Esophagus muscularis mucosa (tissue), 4 donors: ENCODE measurements at places on chromosomes 12 and 14. TPM values are rescaled to one million over a fixed set of nuclear protein-coding genes. Genes with fewer than 3 reads are reported as not detected.
A peak's percentile ranks its signal among the peaks of the same experiment; 100 is the strongest.

The ADGRD1 gene
- 40.7 TPM for total RNA-seq

The KRT73 gene
- not detected for total RNA-seq

The GPX2 gene
- not detected for total RNA-seq

GRCh38 chr12:123937707-123938591, 34.7 kb downstream of the CCDC92 start:
- no peak for DNase-seq
- no peaks in the 10 kb centered on the region for H3K27me3 ChIP-seq
- peaks cover 44% of the 10 kb centered on the region for H3K36me3 ChIP-seq
- H3K27ac ChIP-seq, result no peak overlapping the region
- no peak overlapping the region for H3K4me3 ChIP-seq

DNA sequence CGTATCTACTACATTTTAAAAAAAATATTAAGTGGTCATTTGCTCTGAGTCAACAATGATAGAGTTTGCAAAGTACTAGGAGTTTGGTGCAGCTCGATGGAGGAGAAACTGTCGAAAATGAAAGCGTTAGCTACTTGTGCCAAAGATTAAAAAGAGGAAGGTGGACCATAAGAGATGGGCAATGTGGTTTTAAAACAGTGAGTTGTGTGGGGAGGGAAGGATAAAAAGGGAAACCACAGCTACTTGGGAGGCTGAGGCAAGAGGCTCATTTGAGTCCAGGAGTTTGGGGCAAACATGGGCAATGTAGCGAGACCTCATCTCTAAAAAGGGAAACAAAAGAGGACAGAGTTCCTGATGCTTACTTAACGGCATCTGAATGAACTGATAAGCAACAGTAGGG, 18.2 kb upstream of the STRAP start:
- H3K4me1 ChIP-seq, result no peaks in the 10 kb centered on the region
- no peaks in the 10 kb centered on the region for H3K27me3 ChIP-seq
- H3K27ac ChIP-seq, result no peak overlapping the region
- H3K36me3 ChIP-seq, result no peaks in the 10 kb centered on the region
- DNase-seq, result no peak

DNA sequence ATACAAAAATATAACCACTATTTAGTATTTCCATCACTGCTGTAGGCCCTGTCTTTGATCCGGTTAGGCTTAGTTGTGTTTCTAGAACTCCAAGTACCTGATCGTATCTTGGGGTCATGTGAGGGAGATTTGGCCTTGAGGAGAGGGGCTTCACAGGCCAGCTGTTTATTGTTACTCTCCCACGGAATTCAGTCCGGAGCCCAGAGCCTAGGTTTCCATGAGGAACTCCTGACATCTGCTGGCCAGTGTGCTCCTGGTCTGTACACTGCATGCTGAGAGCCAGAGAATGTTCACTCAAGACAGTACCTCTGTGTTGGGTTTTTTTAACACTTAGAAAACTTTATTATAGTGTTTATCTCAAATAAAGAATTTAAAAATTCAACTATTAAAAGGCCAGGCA, 341.0 kb upstream of the TMEM132C start:
- no peak overlapping the region for H3K4me3 ChIP-seq
- H3K36me3 ChIP-seq, result no peaks in the 10 kb centered on the region
- no peaks in the 10 kb centered on the region for H3K27me3 ChIP-seq
- peak; percentile 79 for DNase-seq
- H3K4me1 ChIP-seq, result peaks cover 12% of the 10 kb centered on the region
- no peak overlapping the region for H3K27ac ChIP-seq

GRCh38 chr14:92645841-92646478, 102.5 kb downstream of the LGMN start:
- no peak overlapping the region for H3K4me3 ChIP-seq
- no peaks in the 10 kb centered on the region for H3K27me3 ChIP-seq
- peak overlapping the region; percentile 90 for H3K27ac ChIP-seq
- DNase-seq, result no peak
- H3K4me1 ChIP-seq, result peaks cover 56% of the 10 kb centered on the region

DNA sequence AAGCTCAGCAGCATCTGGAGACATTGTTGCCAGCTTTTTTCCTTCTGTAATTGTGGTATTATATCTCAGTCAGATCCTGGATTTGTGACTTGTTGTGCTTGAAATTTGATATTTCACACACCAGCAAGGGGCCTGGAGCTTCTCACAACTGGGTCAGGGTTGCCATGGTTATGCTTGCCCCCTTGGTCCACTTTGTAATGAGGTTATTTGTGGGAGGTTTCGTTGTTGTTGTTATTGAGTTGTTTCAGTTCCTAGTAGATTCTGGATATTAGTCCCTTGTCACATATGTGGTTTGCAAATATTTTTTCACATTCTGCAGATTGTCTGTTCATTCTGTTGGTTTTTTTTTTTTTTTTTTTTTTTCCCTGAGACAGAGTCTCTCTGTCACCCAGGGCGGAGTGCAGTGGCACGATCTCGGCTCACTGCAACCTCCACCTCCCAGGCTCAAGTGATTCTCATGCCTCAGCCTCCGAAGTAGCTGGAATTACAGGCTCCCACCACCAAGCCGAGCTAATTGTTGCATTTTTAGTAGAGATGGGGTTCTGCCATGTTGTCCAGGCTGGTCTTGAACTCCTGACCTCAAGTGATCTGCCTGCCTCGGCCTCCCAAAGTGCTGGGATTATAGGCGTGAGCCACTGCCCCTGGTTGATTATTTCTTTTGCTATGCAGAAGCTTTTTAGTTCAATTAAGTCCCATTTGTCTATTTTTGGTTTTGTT, 80.6 kb upstream of the ETV6 start:
- no peaks in the 10 kb centered on the region for H3K4me1 ChIP-seq
- no peak overlapping the region for H3K27ac ChIP-seq
- no peaks in the 10 kb centered on the region for H3K36me3 ChIP-seq
- H3K4me3 ChIP-seq, result no peak overlapping the region
- no peak for DNase-seq
- H3K27me3 ChIP-seq, result no peaks in the 10 kb centered on the region

GRCh38 chr14:22607291-22607690, 9.2 kb downstream of the ABHD4 start:
- no peak overlapping the region for H3K4me3 ChIP-seq
- peaks cover 86% of the 10 kb centered on the region for H3K36me3 ChIP-seq
- peaks cover 2% of the 10 kb centered on the region for H3K4me1 ChIP-seq
- no peak for DNase-seq

DNA sequence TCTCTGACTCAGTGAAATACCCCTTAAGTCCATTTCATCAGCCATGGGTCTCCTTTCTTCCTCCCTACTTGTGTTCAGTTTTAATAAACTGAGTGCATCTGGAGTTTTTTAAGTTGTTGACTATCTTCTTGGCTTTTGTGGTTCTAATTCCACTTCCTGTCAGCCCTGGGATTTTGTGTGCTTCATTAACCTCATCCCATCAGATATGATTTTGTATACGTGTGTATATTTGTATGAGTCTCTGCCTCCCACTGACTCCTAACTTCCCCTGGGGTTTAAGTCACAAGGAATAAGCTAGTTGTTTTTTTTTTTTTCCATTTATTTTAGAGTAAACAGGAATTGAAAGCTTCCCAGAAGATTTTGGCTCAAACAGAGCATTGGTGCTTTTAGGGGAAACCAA, 62.7 kb downstream of the TTLL5 start:
- no peak overlapping the region for H3K27ac ChIP-seq
- no peaks in the 10 kb centered on the region for H3K27me3 ChIP-seq
- no peaks in the 10 kb centered on the region for H3K36me3 ChIP-seq
- no peak for DNase-seq
- H3K4me1 ChIP-seq, result peaks cover 17% of the 10 kb centered on the region

- no peak for DNase-seq
- no peaks in the 10 kb centered on the region for H3K36me3 ChIP-seq
- no peak overlapping the region for H3K27ac ChIP-seq
- no peak overlapping the region for H3K4me3 ChIP-seq
- peaks cover 25% of the 10 kb centered on the region for H3K4me1 ChIP-seq
Measured at GRCh38 chr14:50040401-50040775, 76.0 kb downstream of the VCPKMT start.
